ENCODE measurements at places on chromosomes 5 and 9. TPM values are rescaled to one million over a fixed set of nuclear protein-coding genes. Genes with fewer than 3 reads are reported as not detected.

GRCh38 chr5:175521313-175521833 lies 43.0 kb downstream of the SFXN1 start:
- no peak for DNase-seq

GRCh38 chr9:114216081-114216480 lies 60.7 kb downstream of the COL27A1 start:
- DNase-seq, result no peak

DNA sequence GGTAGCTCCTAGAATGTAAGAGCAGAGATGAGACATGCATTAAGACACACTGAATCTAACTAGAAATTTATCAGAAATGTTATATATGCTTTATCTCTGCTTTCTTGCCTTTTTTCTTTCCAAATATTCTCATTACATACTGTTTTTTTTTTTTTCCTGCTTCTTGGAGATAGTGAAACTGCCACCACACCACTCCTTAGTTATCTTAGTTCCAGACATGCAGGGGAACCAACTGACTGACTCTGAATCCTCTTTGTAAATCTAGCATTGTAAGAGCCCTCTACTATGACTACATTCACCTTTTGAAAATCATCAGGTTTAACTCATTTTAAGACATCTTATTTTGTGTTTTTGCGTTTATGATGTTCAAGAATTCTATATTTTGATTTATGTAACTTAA lies 181.3 kb upstream of the ST8SIA4 start:
- DNase-seq, result no peak

DNA sequence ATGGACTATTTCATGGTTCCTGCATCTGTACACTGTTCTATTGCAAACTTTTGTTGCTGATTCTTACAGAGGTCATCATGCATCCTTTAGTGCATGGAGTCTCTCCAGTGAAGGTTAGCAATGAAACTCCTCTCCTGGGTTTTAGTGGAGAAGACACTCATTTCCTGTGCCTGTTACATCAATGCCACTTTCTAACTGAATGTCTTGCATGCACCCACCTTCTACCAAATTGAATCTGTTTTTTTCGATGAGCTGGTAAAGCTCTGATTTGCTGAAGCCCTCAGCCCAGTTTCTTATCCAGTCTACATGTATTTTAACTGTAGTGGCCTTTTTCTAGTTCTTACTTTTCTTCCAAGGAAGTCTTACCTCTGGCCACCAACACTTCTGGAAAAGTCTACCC lies 591.8 kb upstream of the ADAMTS16 start:
- no peak for DNase-seq

GRCh38 chr5:64746446-64746845 lies 22.0 kb downstream of the SREK1IP1 start:
- no peak for DNase-seq

DNA sequence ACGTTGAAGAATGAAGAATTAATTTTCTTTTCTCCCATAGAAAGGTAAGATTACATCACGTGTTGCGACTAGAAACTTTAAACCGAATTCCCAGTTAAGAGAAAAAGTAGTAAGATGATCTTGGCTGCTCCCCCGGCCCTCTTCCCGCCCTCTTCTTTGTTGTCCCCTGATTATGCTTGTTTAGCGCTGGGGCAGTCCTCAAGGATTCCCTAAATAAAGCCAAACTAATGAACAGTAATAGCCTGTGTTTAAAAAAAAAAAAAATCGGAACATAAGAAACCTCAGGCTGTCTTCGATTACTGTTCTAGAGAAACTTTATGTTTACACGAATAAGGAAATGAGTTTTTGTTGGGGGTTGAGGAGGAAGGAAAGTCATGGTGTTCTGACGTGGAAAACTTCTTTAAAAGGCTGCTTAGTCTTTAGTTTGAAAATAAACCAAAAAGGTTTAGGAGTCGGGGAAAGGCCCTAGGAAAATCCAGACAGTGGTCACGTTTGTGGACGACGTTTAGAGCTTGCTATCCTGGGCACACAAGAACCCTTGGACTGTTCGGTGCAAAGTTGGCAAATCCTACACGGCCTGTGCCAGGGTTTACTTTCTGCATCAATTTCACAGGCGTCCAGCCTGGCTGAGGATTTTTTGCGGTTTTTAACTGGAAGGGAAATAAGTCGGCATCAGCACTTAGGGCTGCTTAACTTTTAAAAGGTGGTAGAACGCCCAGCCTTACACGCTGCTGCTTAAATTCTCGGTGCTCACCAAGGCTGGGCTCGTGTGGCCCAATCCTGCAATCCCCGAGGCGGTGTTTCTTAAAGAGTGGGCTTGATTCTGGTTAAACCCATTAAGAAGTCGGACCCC lies 1.1 kb upstream of the MAT2B start:
- peak; percentile 57 for DNase-seq

PCDHB8 gene
- 2.2 TPM for total RNA-seq

PLAC8L1 gene
- total RNA-seq, result not detected

C9orf50 gene
- total RNA-seq, result not detected
